Stimulated activated CD4-positive, alpha-beta T cell treated with anti-CD3 and anti-CD28 coated beads, Interleukin-1b, Interleukin-23, amount 100 ng/mL, for 1 hour (primary cell): ENCODE measurements at places on chromosomes 16 and 17.

- DNase-seq = no peak
Observed at GRCh38 chr16:73057291-73058210, 9.6 kb upstream of the ZFHX3 start.

DNA sequence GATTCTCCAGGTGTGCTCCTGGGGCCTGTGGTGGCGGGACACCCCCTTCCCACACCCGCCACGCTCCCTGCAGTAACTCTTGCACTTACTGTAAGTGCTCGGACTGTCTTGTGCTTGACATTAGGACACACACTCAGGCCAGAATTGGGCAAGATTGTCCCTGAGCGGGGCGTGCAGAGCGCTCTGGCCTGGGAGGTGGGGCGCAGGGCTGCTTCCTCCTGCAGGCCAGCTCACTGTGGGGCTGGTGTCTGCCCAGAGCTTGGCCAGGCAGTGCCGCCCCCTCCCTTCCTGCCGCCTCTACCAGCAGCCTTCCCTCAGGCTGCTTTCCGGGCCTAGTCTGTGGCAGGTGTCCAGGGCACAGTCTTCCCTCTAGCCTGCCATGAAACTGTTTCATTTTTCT, 6.1 kb upstream of the ATP6V0C start:
- DNase-seq = no peak

DNA sequence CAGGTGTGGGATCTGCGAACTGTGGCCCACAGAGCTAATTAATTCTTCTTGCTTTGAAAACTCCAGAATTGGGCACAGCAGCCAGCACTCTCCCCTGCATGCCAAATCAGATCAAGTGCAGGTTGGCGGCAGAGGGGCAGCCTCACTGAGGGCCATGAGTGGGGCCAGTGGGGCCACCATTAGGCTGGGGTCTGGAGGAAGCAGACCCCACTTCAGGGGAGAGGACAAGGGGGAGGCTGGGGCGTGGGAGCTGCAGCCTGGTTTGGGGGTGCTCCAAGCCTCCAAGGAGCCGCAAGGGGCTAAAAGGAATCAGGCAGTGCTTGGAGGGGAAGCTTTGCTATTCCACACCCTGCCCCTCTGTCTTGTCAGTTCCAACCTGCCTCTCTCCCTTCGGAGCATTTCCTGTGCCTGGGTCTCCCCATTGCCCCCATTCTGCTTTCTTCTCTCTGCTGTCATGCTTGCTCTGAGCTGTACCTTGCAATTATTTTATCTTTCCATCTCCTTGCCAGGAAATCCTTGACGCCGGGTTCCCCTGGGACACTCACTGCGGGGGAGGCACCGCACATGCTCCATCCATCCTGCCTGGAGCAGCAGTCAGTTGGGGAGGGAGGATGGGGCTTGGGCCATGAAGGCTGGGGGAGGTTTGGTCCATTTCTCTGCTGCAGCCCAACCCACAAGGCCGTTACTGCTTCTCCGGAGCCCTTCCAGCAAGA, 3.3 kb upstream of the ABCC3 start:
- no peak for DNase-seq

GRCh38 chr17:51857052-51857597, 301.4 kb downstream of the CA10 start:
- no peak for DNase-seq

- no peak for DNase-seq
Observed at GRCh38 chr16:2779978-2780898, 3.2 kb upstream of the ELOB start.

DNA sequence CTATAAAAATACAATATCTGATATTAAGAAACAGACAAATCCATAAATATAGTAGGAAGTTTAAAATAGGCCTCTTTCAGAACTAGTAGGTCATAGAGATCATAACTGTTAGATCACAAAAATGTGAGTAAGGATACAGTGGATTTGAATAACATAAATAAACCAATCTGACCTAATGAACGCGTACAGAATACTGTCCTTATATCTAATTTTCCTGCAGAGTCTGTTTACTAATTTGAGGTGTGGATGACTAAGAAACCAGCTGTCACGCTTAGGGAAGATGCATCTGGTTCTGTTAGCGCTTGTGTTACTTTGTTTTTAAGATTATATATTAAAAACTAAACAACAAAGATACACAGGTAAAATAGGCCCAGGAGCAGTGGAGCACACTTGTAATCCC, 14.8 kb downstream of the CPD start:
- no peak for DNase-seq

DNA sequence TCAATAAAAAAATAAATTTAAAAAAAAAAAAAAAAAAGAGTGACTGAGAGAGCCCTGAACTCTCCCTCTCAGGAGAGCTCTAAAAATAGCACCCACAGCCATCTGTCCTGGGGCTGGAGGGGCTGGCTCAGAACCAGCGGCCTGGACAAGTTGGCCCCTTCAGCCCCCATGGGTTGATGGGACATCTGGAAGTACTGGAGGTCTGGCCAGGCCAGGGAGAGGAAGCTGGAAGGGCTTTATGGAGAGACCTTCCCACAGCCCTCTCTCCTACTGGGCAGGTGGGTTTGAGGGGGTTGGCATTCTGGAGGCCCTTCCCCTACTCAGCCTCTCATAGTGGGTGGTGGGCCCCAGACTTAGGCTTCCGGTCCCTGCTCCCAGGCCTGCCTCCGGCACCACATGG, 93.7 kb upstream of the TMEM97 start:
- DNase-seq = no peak

- DNase-seq = no peak
Observed at GRCh38 chr16:64184156-64184555, 937.7 kb downstream of the CDH11 start.

DNA sequence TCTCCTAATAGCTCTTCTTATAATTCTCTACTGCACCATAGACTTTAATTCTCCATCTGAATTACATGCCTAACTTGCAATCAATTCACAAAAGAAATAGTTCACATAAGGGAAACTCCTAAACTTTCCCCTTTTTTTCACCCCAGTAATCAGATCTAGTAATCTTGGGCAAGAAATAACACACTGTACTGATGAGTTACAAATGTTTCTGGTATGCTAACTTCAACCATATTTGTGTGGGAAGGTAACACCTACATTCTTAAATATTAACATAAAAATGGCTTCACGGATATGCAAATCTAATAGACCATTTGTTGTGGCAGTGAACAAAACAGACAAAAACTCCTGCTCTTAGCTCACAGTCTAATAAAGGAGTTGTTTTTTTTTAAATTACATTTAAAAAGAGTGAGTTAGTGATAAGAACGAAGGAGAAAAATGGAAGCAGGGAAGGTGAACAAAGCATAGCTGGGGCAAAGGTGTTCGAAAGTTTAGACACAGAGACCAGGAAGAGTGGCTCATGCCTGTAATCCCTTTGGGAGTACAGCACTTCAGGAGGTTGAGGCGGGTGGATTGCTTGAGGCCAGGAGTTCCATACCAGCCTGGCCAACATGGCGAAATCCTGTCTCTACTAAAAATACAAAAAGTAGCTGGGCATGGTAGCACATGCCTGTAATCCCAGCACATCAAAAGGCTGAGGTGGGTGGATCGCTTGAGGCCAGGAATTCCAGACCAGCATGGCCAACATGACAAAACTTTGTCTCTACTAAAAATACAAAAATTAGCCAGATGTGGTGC, 34.8 kb downstream of the CMTM3 start:
- no peak for DNase-seq

- no peak for DNase-seq
Observed at GRCh38 chr17:28279411-28279810, 39.6 kb upstream of the TMEM97 start.

DNA sequence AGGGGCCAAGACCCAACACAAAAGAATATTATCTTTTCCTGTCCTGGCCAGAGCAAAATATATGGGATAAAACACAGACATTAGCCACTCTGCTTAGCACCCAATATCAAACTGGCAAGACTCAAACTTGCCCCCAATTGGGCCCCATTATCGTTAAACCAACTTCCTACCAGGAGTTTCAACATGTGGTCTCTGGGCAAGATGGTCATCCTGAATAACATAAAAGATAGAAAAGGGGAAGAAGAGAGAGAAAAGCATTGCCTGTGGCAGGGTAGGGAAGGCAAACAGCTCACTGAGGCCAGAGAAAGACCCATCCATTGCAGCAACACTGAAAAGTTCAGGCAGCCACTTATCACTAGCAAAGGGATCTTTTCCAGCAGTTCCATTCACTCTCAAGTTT, 502.1 kb downstream of the KIF2B start:
- DNase-seq = no peak

GRCh38 chr16:25487888-25488287, 203.9 kb upstream of the HS3ST4 start:
- no peak for DNase-seq

DNA sequence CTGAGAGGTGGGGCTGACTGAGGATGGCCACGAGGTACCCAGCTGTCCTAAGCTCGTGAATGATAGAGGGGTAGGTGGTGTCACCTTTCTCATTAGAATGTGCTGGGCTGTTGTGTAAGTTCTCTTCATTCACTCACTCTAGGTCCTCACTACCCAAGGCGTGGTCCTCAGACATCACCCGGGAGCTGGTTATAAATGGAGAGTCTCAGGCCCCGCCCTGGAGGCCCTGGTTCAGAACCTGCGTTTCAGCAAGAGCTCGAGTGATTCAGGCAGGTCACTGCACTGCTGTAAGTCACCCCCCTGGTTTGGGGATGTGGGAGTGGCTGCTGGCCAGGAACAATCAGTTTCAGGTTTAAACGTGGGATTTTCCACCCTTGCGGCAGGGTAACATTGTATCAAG, 139.8 kb downstream of the FOXL1 start:
- no peak for DNase-seq

DNA sequence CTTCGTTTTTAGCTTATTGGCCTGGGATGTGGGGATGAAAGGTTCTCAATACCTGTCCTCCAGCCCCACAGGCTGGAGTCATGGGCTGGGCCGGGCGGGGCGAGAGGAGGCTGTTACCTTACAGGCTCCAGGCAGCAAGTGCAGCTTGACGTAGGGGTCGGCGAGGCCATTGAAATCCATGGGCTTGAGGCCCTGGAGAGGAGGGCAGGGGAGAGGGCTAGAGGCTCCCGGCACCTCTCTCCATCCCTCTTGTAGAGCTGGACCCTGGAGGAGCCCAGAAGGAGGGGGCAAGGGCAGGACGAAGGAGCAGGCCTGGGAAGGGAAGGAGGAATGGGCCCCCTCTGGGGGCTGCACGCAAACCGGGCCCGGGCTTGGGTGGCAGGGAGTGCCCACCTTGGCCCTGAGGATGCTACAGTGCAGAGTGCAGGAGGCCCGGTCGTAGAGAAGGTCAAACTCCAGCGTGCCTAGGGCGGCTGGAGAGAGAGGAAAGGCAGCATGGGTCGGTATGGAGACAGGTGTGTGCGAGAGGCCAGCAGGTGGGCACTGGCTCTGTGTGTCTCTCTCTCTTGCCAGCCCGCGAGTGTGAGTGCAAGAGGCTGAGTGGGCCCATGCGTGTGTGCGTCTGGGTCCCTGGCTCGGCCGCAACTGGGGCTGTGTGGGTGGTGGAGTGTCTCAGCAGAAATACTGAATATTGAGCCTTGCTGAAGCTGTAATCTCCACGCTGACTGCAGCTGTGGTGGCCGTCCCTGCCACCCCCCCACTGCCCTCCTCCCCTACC, 1.6 kb downstream of the DOC2A start:
- no peak for DNase-seq

GRCh38 chr17:48453447-48453846, 23.4 kb upstream of the SKAP1 start:
- DNase-seq = no peak

GRCh38 chr16:66600477-66600876, 4.0 kb upstream of the CMTM3 start:
- DNase-seq = no peak

DNA sequence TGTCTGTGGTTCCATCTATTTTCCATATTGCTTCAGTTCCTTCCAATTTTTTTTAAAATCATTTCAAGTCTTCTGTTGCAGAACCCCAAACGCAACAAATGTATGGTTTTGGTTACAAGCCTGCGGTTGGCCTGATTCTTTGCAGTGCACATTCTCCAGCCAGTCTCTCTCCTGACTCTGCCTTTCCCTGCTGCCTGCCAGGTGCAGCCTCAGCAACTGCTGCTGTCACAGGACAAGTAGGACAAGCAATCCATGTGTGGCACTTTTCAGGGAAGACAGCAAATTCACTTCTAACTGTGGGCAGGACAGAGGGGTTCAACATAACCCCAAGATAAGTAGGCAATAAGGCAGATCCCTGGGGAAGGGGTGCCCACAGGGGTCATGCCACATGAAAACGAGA, 24.2 kb downstream of the EMP2 start:
- DNase-seq = no peak

GRCh38 chr17:65742403-65743307, 181.2 kb upstream of the AXIN2 start:
- DNase-seq = no peak

DNA sequence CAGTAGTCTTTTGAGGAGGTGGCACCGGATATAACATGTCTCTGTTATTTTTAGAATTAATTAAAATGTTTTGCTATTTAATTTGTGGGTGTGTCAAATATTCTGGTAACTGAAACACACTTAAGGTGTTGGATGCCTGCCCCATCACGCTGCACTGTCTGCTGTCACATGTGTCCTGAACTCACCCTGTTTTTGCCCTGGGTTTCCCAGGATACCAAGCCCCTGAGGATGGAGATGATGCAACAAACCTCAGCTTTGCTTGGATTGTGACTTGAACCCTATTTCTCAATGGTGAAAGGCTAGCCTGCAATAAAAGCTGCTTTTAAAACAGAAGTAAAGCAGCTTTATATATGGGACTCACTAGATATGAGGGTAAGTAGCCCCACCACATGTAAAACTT, 11.5 kb upstream of the DUSP14 start:
- DNase-seq = no peak

DNA sequence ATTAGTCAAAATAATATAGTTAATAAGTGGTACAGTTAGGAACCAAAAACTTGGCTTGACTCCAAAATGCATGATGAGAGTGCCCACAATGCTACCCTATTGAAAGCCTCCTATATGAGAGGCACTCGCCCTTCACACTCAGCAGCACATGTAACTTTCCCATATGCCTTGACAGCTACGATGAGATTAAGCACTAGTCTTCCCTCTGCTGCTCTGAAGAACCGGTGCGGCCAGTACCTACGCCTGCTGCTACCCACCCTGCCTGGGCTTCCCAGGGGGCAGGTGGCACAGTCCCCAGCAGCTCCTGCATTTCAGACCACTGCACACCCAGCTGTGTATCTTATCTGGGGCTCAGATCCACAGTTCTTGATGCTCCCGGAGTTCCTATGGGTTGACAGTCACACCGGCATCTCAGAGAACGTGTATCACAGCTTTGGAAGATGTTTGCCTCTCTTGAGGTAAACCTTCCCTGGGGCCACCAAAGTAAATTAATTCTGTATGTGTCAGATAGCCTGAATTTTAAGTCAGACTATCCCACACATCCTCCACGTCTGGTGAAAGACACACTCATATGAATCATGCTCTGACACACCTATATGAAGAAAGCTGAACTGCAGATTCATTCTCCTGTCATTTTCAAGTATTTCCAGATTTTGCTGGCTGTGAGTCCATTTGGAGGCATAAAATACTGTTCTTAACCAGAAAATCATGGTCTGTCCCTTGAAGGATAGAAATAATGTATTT, 77.8 kb downstream of the MYH10 start:
- no peak for DNase-seq

- DNase-seq = no peak
Observed at GRCh38 chr16:55078699-55079410, 148.2 kb downstream of the IRX5 start.

GRCh38 chr16:83002351-83003334, 375.9 kb downstream of the CDH13 start:
- no peak for DNase-seq
